Activated effector memory CD4-positive, alpha-beta T cell treated with anti-CD3 and anti-CD28 coated beads, Interleukin-2, amount 50 U/mL, for 16 hours (primary cell): ENCODE measurements at places on chromosomes 3 and 15.
A peak's percentile ranks its signal among the peaks of the same experiment; 100 is the strongest.

DNA sequence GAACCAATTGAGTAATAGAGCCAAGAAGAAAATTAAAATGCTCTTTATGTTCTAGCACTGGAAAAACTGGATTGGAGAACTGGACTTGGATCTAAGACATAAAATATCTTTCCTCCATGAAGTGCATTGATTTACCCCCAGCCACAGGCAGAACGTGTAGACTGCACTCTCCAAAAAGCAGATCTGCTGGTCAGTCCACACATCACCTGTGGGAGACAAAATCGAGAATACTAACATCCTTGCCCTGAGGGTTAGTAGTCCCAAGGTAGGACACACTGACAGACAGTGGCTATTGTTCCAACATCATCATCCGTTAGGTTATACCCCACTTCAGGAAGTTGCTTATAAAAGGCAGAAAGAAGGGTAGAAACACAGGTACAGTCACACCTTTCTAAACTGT is 257.1 kb upstream of the STT3B start:
- DNase-seq: no peak

GRCh38 chr3:73098026-73098425 is 36.6 kb downstream of the EBLN2 start:
- no peak for DNase-seq

DNA sequence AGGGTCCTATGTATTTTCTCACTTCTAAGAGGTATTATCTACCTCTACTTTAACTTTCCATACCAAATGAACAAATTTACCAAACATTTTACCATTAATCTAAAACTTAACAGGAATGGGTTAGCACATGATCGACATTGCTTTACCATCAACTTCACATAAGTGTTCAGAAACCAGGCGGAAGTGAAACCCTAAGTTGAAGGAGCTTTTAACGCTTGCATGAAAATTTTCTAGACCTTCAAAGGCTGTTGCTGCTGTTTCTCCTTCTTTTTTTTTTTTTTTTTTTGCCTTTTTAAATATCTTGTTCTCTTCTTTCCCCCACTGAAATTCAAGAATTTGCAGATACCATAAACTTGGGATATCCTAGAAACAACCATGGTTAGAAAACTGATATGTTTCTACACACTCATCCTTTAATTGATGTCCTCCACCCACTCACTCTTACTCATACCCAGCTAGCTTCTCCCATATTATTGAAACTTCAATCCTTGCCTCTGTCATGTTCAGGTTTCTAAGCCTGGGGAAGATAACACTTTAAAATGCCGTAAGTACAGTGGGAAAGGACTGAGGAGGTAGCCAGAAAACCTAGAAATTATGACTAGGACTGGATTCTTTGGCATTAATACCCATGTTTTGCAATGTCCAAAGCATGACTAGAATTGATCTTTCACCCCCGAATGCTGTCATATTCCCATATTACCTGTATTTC is 24.7 kb downstream of the MYO5A start:
- DNase-seq: no peak

GRCh38 chr3:69776920-69777581 is 37.8 kb downstream of the MITF start:
- DNase-seq: no peak

DNA sequence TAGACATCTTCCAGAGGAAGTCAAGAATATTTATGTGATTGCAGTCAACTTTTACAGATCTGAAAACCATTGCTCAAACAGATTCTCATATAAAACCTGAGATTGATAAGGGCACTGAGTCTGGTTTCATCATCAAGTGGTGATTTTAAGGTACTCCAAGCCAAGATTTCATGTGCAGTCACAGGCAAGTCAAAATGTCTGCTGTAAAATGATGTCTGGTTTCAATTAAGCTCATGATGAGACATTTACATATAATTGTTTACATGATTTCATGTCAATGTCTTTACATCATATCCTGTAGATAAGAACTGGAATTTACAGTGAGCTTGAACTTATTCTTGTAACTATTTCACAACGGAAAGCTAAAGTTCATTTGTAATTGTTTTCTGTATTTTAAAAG is 1215.5 kb downstream of the ROBO2 start:
- no peak for DNase-seq

DNA sequence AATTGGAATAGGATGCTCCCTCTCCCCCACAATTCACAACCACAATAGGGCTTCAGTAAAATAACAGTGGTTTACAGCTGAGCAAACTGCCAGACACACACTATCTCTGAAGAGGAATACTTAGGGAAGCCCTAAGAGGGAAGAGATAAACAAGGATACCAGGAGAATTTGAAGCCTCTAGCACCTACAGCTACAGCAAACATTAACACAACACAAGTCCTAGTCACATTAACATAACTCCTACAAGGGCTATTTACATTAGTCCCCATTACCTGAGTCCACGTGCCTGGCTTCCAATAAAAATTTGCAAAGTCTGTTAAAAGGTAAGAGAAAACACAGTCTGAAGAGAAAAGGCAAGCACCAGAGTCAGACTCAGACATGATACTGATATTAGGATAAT is 346.9 kb upstream of the CDIN1 start:
- DNase-seq: no peak

- DNase-seq: no peak
Observed at GRCh38 chr3:110940055-110940454, 131.6 kb upstream of the NECTIN3 start.

- DNase-seq: no peak
Observed at GRCh38 chr3:96755519-96755918, 58.9 kb upstream of the EPHA6 start.

DNA sequence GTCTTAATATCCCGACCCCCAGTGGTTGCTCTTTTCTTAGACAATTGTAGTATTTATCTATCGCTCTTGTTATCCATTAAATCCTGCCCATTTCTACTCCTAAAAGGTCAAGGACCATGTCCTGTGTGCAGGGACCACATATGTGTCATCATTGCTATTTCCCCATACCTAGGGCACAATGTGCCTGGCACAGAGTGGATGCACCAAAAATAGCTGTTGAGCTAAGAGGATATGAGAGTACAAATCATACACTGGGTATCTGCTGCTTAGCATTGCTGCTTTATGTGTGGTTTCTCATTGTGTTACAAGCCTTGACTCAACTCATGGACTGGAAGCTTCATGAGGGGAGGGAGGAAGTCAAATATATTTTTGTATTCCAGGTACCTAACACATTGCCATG is 3.4 kb upstream of the MITF start:
- DNase-seq: no peak

- no peak for DNase-seq
Observed at GRCh38 chr15:96037584-96037983, 292.9 kb upstream of the NR2F2 start.

DNA sequence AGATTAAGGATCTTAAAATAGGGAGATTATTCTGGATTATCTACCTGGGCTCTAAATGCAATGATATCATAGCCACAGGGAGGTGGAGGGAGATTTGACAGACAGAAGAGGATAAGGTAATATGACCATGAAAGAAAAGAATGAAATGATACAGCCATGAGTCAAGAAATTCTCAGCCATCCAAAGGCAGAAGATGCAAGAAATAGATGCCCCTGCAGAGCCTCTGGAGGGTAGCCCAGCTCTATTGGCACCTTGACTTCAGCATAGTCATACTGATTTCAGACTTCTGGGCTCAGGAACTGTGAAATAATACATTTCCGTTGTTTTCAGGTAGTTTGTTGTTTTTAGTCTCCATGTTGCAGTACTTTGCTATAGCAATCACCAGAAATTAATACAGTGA is 31.9 kb upstream of the FOXB1 start:
- no peak for DNase-seq

GRCh38 chr15:29403772-29404171 is 134.2 kb upstream of the NSMCE3 start:
- DNase-seq: no peak

GRCh38 chr15:92294759-92295158 is 98.9 kb upstream of the ST8SIA2 start:
- DNase-seq: no peak

DNA sequence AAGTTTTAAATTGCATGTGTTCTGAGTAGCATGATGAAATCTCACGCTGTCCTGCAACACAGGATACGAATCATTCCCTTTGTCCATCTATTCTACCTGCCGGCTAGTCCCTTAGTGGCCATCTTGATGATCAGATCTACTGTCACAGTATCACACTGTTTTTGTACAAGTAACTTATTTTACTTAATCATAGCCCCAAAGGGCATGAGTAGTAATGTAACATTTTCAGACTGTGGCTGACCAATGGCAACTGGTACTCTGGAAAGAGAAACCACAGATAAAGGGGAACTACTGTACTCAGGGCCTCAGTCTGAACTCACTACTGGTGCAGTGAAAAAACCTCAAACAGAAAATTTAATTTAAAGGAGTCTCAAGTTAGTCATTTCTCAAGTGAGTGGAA is 127.3 kb upstream of the MRPL3 start:
- DNase-seq: no peak

DNA sequence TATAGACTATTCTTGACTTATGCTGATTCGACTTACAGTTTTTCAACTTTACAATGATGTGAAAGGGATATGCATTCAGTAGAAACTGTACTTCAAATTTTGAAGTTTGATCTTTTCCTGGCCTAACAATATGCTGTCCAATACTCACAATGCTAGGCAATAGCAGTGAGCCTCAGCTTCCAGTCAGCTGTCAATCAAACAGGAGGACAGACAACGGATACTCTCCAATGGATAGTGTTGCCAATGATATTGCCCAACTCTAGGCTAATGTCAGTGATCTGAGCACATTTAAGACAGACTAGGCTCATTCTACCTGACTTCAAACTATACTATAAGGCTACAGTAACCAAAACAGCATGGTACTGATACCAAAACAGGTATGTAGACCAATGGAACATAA is 55.0 kb upstream of the ZNF280D start:
- DNase-seq: no peak

DNA sequence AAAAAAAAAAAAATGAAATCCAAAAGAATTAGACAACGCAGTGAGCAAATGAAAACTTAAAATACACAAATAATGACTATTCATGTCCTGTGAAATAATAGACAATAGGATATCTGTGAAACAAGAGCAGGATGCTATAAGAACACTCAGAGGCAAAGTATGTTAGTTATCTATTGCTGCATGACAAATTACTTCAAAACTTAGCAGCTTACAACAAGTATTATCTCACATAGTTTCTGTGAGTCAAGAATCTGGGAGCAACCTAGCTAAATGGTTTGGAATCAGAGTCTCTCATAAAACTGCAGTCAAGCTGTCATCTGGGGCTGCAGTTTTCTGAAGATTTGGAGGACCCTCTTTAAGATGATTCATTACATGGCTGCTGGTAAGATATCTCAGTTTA is 36.5 kb upstream of the ZMAT3 start:
- no peak for DNase-seq

GRCh38 chr3:159280386-159281191 is 478.7 kb downstream of the MFSD1 start:
- no peak for DNase-seq

DNA sequence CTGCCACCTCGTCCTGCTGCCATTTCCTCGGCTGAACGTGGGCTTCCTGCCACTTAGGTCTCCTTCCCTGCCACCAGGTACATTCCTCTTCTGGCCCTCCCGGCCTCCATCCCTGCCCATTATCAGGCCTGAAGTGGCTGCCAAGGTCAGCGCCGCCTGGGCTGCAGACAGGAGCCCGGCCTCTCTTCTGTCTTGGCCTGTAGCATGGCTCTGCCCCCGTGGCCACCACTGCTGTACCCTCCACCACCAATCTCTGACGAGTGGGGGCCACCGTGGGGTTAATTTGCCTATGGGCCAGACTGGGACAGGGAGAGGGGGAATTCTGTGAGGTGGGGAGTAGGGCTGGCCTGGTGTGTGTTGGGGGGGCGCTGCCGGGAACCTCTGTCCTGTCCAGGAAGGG is 2.0 kb upstream of the BAHD1 start:
- DNase-seq: no peak

DNA sequence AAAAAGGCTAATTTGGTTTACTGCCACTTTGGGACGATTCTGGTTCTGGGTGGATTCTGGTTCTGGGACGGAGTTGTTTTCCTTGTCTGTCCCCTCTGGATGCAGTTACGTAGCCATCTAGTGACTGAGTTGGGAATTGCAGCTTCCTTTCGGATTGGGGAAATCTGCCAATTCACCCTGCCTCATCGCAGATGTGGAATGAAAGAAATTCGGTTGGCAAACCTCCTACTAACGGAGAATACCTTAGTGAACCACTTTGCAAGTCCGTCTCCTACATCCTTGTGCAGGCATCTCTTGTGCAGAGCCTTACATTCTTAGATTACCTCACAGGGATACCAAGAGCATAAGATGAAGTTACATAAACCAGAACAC is 31.5 kb upstream of the AP4E1 start:
- peak; percentile 81 for DNase-seq

DNA sequence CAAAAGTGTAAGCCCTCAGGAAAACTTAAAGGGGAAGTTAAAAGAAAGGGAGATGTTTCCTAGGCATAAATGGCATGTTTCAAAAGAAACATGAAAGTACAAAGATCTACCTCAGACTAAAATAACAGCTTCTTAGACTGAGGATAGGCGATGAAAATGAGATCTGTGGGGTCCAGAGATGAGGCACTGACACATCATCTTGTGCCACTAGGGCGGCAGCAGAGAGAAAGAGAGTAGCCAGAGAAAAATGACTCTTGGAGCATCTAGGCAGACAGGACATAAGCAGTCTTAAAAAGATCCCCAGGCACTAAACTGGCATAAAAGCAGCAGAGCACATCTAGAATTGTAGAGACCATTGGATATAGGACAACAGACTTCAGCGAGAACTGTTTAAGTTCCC is 42.5 kb upstream of the RFX7 start:
- DNase-seq: no peak

- no peak for DNase-seq
Observed at GRCh38 chr15:93500155-93500554, 411.1 kb upstream of the RGMA start.

DNA sequence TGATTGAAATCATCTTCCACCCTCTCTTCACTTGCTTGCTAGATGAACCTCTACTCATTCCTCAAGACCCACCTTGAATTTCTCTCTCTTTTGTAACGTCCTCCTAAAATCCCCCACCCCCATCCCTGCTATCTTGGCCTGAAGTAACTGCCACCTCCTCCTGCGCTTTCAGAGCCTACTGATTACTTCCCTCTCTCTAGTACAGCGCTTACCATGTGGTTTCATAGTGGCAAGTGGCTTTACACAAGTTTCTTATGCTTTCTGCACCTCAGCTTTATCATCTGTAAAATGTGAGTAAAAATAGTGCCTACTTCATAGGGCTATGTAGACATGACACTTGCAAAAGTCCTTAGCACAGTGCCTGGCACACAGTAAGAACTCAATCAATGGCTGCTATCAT is 28.7 kb upstream of the DAZL start:
- DNase-seq: no peak

GRCh38 chr15:37109872-37110572 is 9.7 kb upstream of the MEIS2 start:
- no peak for DNase-seq
